ENCODE measurements at places on chromosomes 7 and 10. TPM values are rescaled to one million over a fixed set of nuclear protein-coding genes. Genes with fewer than 3 reads are reported as not detected.

Gene MYL10
- total RNA-seq, result not detected

GRCh38 chr10:102133373-102134195 is 744 bp downstream of the PPRC1 start:
- peak overlapping the region; percentile 94 for H3K4me3 ChIP-seq
- DNase-seq, result peak; percentile 74
- H3K4me1 ChIP-seq, result peaks cover 16% of the 10 kb centered on the region

- no peaks in the 10 kb centered on the region for H3K4me1 ChIP-seq
- H3K27ac ChIP-seq, result no peak overlapping the region
- DNase-seq, result no peak
- H3K36me3 ChIP-seq, result no peaks in the 10 kb centered on the region
- H3K4me3 ChIP-seq, result no peak overlapping the region
- H3K27me3 ChIP-seq, result no peaks in the 10 kb centered on the region
Observed at GRCh38 chr10:113337142-113337541, 215.7 kb upstream of the HABP2 start.

DNA sequence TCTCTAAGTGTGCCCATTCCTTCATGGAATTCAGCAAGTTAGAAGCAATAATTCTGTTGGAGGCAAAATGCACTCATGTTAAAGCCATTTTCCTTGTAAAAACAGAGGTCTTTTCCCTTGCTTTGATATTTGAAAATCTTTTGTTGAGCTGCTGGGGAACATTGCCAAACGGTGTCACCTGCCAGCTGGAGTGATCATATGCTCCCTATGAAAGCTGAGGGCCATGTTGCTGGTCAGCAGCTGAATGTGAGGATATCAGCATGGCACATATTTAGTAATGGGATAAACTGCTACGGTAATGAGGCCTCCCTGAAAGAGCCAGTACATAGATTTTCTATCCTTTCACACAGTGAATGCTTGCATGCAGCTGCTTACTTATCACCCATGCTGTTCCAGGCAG is 224.3 kb downstream of the THSD7A start:
- H3K27me3 ChIP-seq, result peaks cover 5% of the 10 kb centered on the region
- H3K4me3 ChIP-seq, result peak overlapping the region; percentile 68
- peak; percentile 31 for DNase-seq
- peaks cover 1% of the 10 kb centered on the region for H3K36me3 ChIP-seq
- peak overlapping the region; percentile 95 for H3K27ac ChIP-seq
- H3K4me1 ChIP-seq, result peaks cover 34% of the 10 kb centered on the region

DNA sequence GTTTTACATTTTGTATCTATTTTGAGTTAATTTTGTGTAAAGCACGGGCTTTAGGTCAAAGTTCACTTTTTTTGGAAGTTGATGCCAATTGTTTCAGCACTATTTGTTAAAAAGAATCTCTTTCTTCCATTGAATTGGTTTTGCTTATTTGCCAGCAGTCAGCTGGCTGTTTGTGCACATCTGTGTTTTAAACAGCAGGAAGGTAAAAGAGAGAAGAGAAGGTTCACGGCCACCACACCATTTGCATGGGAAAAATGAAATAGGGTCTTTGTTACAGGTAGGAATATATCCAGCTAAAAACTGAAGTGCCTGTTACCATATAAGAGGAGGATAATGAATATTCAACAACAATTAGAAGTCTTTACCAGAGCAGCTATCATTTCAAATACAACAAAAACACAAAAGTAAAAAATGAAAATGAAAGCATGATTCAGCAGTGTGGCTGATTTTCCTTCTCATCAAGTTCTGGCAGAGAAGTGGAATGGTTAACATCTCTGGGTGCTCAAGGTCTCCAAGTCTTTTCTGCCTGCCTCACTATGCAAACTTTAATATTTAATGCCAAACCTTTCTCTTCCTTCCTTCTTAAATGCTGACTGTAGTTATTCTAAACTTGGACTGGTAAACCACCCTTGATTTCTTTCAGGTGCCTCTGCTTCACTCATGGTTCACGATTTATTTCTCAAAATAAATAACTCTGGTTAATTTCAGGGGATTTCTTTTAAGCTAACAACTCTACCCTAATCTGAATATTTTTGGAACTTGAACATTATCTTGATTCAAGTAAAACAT is 841.5 kb downstream of the GRM8 start:
- H3K27ac ChIP-seq, result no peak overlapping the region
- H3K27me3 ChIP-seq, result no peaks in the 10 kb centered on the region
- H3K4me3 ChIP-seq, result no peak overlapping the region
- H3K4me1 ChIP-seq, result no peaks in the 10 kb centered on the region
- H3K36me3 ChIP-seq, result no peaks in the 10 kb centered on the region

GRCh38 chr7:142872106-142872675 is 13.4 kb downstream of the TRPV6 start:
- DNase-seq, result no peak
- peaks cover 3% of the 10 kb centered on the region for H3K27me3 ChIP-seq
- no peak overlapping the region for H3K4me3 ChIP-seq
- no peak overlapping the region for H3K27ac ChIP-seq
- H3K36me3 ChIP-seq, result peaks cover 19% of the 10 kb centered on the region
- no peaks in the 10 kb centered on the region for H3K4me1 ChIP-seq

DNA sequence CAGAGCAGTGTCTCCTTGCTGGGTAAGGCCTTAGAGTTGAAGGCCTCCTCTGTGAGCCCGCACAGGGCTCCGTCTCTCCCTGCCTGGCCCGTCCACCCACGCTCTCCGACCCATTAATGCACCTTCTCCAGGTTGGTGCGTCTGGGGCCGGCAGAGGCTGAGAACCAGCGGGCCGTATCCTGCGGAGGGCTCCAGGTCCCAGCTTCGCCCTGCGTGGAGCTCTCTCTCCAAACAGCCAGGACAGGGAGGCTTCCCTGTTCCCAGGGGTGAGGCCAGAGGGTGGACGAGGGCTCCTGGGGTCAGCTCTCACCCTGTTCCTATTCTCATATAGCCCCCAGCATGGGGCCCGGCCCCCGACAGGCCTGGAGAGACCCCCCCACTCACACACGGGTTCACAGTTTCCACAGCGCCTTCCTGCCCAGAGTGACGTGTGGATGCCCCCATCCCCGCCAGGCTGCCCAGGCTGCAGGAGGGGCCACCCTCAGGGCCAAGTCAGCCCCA is 34.6 kb downstream of the GET4 start:
- no peak overlapping the region for H3K4me3 ChIP-seq
- H3K27me3 ChIP-seq, result peaks cover 1% of the 10 kb centered on the region
- H3K27ac ChIP-seq, result no peak overlapping the region

- no peaks in the 10 kb centered on the region for H3K36me3 ChIP-seq
- no peak overlapping the region for H3K27ac ChIP-seq
- no peak for DNase-seq
Observed at GRCh38 chr10:132613566-132614348, 76.2 kb downstream of the INPP5A start.

DNA sequence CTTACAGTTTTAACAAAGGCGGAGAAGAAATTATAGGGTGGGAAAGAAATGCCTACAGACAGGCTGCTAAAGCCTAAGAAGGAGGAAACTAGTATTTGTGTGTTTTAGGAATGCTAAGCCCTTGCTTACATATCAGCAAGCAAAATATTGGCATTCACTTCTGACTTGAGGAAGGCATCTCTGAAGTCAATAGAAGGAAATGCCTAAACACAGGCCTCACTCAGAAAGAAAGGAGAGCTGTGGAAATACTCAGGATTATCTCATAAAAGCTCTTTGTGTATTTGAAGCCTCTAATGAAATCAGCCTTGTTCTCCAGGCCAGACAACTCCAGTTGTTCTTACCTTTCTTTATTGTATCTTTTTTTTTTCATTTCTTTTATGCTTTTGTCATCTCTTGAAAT is 158.0 kb downstream of the AUTS2 start:
- no peak for DNase-seq
- peaks cover 50% of the 10 kb centered on the region for H3K4me1 ChIP-seq
- H3K27me3 ChIP-seq, result no peaks in the 10 kb centered on the region
- H3K4me3 ChIP-seq, result no peak overlapping the region

Gene OR13A1
- total RNA-seq, result 0.44 TPM

Gene NYAP1
- 36.6 TPM for total RNA-seq

Gene OR2A1
- total RNA-seq, result not detected

Gene ANKRD1
- total RNA-seq, result not detected

GRCh38 chr10:69614130-69614529 is 15.9 kb upstream of the FAM241B start:
- H3K27ac ChIP-seq, result no peak overlapping the region
- H3K27me3 ChIP-seq, result peaks cover 2% of the 10 kb centered on the region
- no peak for DNase-seq
- H3K4me1 ChIP-seq, result no peaks in the 10 kb centered on the region

DNA sequence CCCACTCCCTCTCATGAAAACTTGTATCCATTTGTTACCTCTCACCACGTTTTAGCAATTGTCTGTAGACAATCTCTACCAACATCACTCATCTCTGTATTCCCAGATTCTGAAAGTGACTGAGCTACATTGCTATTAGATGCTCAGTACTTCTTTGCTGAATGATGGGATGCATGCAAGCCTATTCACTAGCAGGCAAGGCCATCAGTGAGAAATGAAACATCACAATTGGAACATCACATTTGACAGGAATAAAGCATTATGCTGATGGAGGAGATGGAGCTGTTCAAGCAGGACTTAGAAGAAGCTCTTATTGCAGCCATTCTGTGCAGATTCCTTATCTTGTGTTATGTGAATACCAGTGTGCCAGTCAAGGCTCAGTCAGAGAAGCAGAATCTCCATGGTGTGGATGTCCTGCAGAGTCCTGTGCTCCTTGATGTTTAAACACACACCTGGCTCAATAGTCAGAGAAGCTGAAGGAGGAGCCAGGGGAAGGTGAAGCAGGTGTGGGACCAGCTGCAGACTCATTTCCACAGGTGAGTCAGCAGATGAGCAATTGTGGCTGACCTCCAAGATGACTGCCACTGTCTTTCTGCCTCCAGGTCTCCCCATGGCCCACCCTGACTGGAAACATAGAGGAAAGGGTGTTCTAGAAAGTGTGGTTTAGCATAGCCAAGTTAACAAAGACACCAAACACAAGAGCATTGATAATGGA is 965.5 kb downstream of the GRID1 start:
- DNase-seq, result no peak
- H3K27ac ChIP-seq, result no peak overlapping the region
- no peak overlapping the region for H3K4me3 ChIP-seq

Gene RET
- 34.7 TPM for total RNA-seq

DNA sequence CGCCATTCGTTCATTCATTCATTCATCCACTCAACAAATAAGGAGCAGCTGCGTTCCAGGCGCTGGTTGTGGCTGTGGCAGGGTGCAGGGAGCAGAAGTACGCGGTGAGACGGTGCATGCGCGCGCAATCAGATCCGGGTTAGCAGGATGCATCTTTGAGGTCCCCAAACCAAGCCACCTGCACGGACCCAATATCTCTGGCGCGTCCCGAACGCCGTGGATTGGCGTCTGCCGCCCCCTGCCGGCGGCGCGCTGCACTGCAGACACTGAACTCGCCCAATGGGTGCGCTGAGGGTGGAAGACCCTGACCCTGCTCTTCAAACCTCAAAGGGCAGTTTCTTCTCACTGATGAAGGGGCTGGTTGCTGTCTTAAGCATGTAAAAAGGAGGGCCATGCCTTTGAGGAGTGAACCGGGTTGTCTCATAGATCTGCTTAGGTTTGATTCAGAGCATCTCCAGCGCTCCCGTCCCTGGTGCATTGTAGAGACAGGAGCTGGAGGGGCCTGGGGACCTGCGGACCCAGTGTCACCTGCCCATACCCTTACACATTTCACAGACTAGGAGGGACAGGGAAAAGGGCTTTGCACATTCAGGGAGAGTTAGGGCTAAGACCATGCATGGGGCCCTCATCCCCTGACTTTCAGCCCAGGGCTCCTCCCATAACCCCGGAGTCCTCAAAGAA is 102.5 kb downstream of the RAMP3 start:
- H3K4me1 ChIP-seq, result no peaks in the 10 kb centered on the region
- H3K36me3 ChIP-seq, result no peaks in the 10 kb centered on the region
- DNase-seq, result peak; percentile 79
- no peak overlapping the region for H3K27ac ChIP-seq

DNA sequence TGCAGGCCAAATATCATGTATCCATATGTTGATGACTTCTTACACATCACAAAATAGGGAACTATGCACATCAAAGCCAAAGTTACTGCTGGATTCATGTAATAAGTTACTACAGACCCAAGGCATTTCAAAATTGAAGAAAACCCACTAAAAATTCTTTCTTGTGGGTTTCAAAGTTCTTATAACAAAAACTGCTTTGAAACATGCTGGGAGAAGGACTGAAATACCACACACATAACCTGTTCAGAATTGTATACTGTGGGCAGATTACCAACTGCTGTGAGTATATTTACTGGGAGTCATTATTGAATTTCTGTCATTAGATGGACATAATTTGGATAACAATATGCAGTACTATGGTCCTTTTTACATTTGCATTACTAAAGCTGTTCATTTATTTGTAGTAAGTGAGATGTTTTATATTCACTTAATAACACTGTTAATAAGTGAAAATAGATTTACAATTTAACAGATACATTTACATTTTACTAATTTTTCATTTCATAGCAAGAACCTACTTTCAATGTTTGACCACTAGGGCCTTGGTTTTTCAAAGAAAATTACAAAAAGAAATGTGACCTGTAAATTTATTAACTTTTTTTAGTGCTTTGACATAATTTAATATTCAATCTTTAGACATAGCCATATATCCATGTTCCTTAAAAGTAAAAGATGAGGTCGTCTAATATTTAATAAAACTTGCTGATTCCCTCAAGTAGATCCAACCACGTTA is 132.6 kb downstream of the MAGI2 start:
- no peaks in the 10 kb centered on the region for H3K27me3 ChIP-seq
- no peak for DNase-seq
- no peak overlapping the region for H3K27ac ChIP-seq
- no peak overlapping the region for H3K4me3 ChIP-seq

DNA sequence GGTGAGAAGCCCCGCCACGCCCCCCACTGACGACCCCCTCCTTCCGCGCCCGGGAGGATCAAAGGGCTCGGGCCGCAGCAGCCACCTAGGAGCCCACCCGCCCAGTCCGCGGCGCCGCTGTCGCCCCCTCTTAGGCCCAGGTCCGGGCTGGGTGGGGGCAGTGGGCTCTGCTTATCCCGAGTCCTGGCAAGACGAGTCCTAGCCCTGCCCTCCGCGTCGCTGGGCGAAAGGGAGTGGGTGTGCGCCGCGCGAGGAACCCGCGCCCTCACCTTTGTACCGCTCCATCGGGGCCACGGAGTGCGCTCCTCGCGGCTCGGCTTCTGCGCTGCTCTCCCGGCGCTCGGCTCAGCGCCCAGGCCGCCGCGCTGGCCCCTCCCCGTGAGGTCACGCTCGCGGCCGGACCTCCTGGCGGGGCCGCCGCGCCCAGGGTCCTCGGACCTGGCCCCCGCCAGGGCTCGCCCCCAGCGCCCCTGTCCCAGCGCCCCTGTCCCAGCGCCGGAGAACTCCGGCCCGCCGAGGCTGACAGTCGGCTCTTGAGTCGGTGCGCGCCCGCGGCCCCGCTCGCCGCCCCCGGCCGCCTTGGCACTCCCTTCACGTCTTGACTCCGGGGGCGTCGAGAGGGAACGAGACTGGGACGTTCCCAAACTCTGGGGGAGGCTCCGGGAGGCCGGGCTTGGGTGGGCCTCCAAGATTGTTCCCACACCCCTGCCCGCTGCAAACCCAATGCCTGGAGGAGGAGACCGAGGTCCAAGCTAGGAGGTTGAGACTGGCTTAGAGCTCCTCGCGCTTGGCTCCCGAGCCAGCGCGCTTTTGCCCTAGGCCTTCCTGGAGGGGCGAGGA is at the start of gene AFAP1L2:
Gene AFAP1L2 (minus strand): TSS at position 332 of the 840 bp plus-strand sequence. CDS start 47 bp downstream, at position 285.
- peak within 1 kb of the TSS; percentile 85 for H3K4me3 ChIP-seq
- peaks cover 4% of the 10 kb centered on the region for H3K36me3 ChIP-seq
- peaks cover 9% of the 10 kb centered on the region for H3K4me1 ChIP-seq
- DNase-seq, result peak; percentile 37

Gene CYP2E1
- total RNA-seq, result 7.1 TPM

Gene PRSS1
- total RNA-seq, result not detected

Gene ARHGAP12
- 41.9 TPM for total RNA-seq

Gene PWWP2B
- total RNA-seq, result 49.4 TPM

Measured in glutamatergic neuron (in vitro differentiated cells).